ENCODE measurements at places on chromosomes 1 and 21.

- DNase-seq = no peak
These were observed 1.6 kb downstream of the IFI44 start for GRCh38 chr1:78651241-78651640.

DNA sequence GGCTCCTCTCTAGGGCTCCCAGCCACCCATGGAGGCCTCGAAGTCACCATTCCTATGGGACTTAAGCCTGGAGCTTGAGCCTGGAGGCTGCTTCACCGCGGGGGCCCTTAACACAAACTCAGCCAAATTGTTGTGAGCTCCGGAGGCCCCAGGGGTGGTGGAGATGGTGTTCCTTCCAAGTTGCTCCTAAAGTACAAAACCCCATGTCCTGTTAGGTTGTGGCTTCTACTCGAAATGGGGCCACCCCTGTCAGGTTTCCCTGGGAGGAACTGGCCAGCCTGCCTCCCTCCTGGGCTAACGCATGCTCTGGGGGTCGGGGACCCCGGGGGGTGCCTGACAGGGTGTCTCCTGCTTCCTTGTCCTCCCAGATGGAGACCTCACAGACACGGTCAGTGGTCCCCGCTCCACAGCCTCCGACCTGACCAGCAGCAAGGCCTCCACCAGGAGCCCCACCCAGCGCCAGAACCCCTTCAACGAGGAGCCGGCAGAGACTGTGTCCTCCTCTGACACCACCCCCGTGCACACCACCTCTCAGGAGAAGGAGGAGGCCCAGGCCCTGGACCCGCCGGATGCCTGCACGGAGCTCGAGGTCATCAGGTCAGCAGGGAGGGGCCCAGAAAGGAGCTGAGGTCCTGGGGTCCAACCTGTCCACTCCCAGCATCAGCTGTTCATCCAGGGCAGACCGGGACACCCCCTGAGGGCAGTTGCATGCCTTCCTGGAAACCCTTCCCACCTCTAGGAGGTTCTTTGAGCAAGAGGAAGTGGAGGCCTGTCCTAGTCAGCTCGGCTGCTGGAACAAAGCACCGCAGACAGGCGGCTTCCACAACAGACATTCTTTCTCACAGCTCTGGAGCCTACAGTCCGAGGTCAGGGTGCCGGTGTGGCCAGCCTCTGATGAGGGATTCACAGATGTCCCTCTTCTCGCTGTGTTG is 10.8 kb upstream of the SLC25A34 start:
- DNase-seq = no peak

DNA sequence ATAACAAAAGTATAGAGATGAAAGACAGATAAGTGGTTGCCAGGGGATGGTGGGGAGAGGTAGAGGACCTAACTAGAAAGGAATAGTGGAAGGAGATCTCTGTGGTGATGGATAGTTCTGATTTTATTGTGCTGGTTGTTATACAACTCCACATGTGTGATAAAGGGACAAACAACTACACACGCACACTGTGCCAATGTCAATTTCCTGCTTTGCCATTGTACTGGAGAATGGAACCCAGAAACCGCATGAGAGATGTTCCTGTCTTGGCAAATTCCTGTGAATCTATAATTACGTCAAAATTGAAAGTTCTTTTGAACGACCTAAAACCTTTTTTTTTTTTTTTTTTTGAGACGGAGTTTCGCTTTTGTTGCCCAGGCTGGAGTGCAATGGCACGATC is 11.0 kb downstream of the TNFRSF9 start:
- DNase-seq = no peak

- no peak for DNase-seq
These were observed 144.4 kb downstream of the RGS7 start for GRCh38 chr1:241212628-241213027.

- DNase-seq = no peak
These were observed 15.2 kb downstream of the LRRN2 start for GRCh38 chr1:204670152-204670927.

DNA sequence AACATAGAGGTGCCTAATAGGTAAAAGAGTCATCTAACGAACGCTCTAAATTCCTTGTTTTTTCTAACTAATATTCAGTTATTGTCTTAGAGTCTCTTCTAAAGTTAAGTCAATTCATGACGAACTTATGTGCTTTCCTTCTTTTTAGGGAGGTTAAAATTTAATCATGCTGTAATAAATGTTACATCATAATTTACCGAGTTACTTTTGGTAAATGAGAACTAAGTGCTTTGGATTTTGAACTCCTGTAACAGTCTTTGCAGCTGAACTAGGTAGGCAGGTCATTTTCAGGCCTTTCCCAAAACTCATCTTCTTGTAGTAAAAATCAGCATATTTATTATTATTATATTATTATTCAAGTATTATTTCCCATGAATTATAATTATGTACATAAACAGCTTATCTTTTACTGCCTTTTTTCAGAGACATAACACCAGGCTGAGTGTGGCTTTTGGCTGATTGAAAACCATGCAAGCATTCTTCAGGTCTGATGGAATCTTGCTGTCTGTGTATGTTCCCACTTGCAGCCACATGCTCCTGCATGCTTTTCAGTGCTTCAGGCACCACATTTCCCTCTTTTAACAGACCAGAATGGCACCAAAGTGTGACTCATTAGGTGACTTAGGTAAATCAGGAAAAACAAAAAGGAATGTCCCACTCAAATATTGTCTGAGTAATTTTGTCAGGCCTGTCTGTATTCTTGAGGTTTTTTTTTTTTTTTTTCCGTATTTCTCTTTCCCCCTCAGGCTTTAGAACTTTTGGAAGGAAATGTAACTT is 81.0 kb upstream of the CD55 start:
- no peak for DNase-seq

- DNase-seq = no peak
These were observed 4.1 kb upstream of the COL6A2 start for GRCh38 chr21:46093668-46094400.

DNA sequence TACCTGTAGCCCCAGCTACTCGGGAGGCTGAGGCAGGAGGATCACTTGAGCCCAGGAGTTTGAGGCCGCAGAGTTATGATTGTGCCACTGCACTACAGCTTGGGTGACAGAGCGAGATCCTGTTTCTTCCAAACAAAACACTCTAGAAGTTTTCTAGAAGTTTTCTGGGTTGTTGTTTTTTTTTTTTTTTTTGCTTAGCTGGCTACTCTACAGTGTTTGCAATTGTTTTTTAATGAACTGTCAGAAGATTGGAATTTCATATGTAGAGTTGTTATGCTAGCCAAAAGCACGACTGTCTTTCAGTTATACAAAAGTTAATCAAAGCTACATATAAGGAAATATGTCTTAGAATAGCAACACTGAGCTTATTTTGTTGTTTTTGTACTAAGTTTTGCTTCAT is 30.9 kb upstream of the NEXN start:
- no peak for DNase-seq

DNA sequence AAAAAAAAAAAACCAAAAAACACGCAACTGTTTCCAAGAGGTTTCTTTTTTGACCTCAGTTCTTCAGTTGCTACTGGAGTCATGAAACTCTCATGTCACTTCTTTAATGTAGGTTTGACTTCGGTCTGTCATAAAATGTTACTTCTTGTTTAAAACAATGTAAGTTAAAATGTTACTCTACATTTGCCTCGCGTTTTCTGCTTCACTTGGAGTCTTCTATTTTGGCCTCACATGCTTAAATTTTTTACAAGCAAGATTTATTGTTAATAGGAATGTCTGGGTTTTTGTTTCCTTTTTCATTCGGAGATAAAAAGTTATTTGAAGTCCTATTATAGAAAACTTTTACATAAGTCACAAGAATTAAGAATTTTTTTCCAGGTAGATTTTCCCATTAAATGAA is 880.2 kb downstream of the LTN1 start:
- no peak for DNase-seq

DNA sequence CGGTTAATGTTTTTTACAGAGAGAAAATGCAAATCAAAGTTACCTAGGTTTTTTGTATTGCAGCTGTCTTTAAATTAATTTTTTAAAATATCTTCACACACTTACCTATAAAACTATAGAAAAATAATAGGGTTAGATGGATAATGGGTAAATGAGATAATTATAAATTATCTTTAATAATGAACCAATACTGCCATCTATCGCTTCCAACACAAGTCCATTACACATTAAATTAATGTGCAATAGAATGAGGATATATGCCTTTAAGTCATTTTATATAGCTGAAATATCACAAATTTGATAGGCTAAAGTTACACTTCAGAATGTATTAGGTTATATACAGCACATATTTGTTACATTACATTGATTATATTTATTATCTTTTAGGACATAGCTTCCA is 2212.8 kb downstream of the MRPL39 start:
- no peak for DNase-seq

- no peak for DNase-seq
These were observed 827 bp downstream of the RFX5 start for GRCh38 chr1:151346082-151346768.

DNA sequence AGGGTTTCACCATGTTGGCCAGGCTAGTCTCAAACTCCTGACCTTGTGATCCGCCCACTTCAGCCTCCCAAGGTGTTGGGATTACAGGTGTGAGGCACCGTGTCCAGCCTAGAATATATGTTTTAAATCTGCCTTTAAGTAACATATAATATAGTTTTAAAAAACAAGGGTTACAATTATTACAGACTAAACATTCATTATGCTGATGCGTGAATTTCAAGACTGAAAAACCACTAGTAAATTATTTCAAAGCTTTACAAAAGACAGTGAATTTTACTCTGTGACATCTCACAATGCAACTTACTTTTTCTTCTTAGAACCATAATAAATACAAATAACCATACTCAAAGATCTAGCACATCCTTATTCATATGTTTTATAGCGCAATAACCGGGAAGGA is 24.7 kb downstream of the ZNF684 start:
- DNase-seq = no peak

DNA sequence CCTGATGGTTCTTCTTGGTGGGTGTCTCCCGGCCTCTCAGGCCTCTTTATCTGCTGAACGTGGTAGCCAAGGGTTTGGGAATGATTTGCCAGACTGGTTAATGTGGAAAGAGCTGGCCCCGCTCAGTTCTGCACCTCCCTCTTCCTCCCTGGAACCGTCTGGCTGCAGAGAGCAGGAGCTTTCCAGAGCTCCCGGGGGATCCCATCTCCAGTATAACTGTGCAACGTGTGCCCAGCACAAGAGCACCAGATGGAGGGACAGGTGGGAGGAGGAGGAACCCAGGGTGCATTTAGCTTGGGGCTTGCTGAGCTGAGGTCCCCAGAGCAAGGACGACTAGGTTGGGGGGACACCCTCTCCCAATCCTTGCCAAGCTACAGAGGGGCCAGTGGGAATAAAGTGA is 5.0 kb downstream of the TFF1 start:
- no peak for DNase-seq

DNA sequence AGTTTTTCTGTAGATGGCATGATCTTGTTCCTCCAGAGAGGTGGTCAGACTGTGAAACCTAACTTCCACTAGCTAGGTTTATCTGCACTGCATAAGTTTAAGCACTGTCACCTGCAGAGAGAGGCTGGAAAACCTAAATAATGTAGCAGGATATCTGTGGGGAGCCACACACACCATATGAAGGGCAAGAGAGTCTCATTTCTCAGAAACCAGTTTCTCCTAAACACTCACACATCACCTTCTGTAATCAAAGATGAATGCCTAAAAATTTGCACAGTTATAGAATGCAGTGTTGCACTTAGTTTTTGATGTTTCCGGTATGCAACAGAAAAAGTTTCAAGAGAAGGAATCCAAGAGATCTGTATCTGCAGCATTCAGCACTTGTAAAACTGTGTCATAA is 654.6 kb downstream of the ADGRL2 start:
- DNase-seq = no peak

GRCh38 chr1:175717610-175718540 is 25.5 kb downstream of the TNR start:
- DNase-seq = no peak

- DNase-seq = no peak
These were observed 112.5 kb upstream of the KCNK2 start for GRCh38 chr1:214970016-214970415.

- DNase-seq = no peak
These were observed 19.0 kb upstream of the RBM15 start for GRCh38 chr1:110320168-110320518.

DNA sequence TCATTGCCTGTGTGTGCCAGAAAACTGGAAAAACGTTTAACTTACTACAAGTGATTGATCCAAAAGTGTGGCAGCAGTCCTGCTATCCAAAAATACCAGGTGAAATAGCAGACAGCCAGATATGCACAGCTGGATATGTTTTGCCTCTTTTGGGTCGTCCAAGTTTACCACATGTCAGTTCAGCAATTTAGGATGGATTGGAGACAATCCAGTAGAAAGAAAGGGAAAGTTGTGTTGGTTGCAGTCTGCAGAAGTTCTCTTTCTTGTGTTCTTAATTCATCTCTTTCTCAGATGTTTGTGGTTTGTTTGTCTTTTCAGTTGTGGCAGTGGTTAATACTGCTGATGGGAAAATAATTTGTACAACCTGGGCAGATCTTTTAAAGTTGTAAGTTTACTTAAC is 645.0 kb downstream of the PTPRC start:
- no peak for DNase-seq

- DNase-seq = peak; percentile 86
These were observed 97.5 kb downstream of the SEC16B start for GRCh38 chr1:177872308-177872900.

GRCh38 chr21:44708213-44708865 is 3.0 kb downstream of the TSPEAR start:
- DNase-seq = no peak

DNA sequence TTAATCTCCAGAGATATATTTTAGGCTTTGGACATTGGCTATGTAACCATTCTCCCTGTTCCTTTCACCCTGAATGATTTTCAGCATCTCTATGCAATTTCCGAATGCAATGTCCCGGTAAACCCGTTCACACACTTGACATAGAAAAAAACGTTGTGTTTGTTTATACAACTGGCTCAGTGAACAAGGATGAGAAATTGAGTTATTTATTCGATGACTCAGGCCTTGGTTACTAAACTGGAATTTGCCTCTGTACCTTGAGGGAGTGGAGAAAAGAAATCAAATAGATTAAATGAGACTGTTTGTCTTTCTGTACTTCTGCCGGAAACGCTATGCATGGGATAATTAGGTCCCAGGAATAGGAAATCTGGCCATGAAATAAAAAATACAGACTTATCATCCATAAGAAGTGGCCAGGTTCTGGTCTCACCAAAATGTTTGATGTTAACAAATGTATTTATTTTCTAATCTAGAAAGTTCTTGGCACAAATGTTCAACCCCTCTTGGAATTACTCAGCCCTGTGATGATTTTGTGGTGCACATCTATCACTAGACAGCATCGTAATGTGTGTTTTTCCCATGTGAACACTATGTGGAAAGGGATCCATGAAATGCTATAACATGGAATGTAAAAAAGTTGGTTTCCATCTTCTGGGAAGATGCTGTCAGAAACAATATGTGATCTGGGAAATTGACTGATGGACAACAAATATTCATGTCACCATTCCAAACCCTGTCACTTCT is 253.9 kb downstream of the DUSP10 start:
- DNase-seq = peak; percentile 64

- DNase-seq = no peak
These were observed 206.4 kb upstream of the LMO4 start for GRCh38 chr1:87122243-87122642.

Data from NCI-H774 (cell line).